ENCODE measurements at places on chromosomes 6 and 20.

- DNase-seq = no peak
These were observed 85.9 kb downstream of the SMLR1 start for GRCh38 chr6:130913120-130913519.

DNA sequence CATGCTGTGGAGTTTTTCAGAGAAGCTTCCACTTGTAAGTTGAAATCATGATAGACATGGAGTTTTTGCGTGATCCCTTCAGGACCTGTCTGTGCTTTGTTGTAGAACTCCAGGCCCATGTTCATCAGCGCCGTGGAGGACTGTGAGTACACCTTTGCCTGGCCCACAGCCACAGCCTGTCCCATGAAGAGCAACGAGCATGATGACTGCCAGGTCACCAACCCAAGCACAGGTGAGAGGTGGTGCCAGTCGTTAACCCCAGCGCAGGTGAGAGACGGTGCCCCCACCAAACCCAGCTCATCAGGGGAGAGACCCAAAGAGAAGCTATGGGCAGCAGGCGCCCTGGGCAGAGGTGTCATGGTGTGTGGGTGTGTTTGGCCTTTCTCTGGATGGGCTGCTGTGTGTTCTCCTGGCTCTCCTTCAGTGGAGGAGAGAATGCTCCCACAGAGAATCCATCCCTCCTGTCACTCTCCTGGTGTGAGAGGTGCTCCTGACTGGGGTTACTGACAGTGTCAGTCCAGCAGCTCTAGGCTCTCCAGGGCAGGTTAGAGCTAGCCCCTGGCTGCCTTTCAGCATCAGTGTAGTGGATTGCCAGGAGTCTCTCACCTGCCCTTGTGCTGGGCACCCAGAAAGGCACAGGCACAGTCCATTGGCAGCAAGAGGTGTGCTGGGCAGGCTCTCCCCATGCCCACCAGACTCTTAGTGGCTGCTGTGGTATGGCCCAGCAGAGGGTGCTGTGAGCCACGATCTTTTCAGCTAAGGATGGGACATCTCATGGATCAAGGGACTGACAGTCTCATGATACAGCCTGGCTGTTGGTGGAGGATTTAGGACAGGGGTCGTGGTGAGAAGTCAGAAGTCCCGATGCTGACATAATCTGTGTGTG lies 49.6 kb upstream of the SLC22A1 start:
- no peak for DNase-seq

DNA sequence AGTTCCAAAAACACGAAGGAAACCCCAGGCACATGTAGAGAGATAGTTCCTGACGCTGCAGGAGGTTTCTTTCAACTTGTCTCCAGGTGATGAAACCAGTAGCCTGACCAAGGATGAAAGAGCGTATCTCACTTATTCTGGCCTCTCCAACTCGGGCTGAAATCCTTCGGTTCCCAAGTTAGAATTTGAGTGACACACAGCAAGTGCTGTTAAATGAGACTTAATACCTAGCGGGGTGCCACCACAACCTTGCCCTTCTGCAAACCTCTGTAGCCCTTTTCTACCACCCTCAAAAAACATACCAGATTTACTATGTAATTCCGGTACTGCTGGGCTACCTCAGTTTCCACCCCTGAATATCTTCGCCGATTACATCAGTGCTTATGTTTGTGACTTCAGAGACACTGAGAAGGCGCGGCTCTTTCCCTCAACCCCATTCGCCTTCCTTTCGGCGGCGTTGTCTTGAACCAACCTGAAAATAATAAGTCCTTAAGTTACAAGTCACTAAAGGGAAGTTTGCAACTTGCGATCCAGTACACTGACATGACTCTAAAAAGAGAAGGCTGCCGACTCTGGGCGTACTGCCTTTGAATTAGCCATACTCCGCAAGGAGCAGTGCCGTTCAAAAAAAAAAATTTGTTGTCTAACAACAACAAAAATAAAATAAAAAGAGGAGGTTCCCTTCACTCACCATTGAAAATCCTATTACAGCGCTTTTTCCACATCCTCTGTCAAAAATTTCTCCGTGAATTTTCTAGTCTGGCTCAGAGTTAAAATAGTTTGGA lies 194.9 kb upstream of the ZNF184 start:
- DNase-seq = no peak

- DNase-seq = no peak
These were observed 71.1 kb upstream of the THEMIS start for GRCh38 chr6:127971945-127972391.

DNA sequence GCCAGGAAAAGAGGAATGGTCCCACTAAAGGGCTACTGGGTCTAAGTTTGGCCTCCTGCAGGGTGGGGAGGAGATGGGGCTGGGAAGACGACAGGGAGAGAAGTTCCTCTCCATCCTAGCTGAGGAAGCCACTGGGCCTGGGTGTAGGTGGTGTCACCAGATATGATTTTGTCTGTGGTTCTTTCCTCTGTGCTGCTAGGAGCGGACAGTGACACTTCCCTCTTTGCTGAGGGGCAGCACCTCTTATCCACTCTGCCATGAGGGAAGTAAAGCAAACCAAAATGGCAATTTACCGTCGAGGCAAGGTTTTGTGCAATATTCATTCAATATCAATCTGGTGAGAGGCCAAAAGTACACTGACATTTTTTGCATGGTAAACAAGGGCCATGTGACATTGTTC lies 33.0 kb upstream of the NR2E1 start:
- no peak for DNase-seq

DNA sequence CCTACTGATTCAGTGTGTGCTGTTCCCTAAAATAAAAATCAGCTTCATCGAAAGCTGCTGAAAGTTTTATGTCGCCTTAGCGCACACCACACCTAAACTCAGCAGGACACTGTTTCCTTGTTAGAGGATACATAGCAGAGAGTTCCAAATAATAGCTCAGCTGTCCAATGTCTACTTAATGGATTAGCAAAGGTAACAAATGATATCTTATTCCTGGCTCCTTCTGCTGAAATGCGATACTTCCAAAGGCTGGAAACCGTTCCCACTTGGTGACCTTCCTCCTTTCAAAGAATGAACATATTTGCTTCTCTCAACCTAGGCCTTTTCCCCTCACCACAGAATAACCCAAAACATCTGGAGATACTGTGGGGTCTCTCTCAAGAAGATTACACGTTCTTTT lies 189.5 kb upstream of the GMDS start:
- DNase-seq = no peak
